ENCODE measurements at places on chromosomes 2 and 18.
A peak's percentile ranks its signal among the peaks of the same experiment; 100 is the strongest.

- DNase-seq, result no peak
These were observed 142.0 kb downstream of the PRKCE start for GRCh38 chr2:45793305-45793962.

DNA sequence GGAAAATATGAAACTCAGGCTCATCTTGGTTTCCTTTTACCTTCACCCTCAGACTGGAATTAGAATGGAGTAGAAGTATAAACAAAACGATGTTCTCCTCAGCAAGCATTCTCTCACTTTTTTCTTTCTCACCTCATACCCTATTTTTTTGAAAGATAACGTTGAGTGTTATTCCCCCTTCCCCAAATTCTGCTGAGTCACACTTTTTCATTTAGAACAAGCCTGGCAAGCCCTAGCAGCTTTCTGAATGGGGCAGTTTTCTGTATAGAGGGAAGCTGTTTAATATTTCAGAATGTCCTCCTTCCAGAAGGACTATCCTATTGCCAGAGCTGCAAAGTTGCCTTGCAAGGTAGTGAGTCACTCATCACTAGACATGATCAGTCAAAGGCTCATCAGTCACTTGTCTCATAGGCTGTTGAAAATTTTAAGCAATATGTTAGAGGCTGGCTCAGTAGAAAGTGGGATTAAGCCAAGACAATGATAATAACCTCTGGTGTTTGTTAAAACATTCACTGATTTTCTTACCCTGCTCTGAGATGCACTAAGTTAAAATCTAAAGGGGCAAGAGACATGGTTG is 416.1 kb downstream of the RNF144A start:
- no peak for DNase-seq

DNA sequence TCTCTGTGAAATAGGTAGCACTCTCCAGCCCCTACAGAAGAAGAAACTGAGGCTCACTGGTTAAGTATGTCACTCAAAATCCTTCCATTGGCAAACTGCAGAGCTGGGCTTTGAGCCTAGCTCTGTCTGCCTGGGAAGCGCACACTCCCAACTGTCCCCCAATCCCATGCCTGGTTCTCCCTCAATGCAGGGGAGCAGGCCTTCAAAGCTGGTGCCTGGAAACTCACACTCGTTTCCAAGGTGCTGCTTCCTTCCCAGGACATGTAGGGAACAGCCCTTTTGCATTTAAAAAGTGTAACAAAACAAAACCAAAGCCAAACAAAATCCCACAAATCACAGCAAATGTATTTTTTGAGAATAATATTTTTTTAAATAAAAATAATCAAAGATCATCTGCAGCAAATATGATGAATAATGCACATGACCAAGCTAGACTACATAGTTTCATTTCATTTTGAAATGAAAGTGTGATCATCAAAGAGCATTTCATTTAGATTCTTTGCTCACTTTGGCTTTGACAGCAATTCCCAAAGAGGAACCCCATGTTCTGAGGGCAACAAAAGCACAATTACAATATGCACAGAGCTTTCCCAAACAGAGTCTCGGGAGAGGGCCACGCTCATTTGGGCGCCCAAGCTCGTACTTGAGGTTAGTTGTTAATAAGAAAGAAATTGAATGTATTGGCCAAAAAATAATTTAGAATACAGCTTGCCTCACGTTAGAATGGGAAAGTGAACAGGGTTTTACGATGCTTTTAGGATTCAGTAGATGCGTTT is 96.7 kb upstream of the ACKR3 start:
- DNase-seq, result no peak

- no peak for DNase-seq
These were observed 984 bp upstream of the MSH2 start for GRCh38 chr2:47401789-47402554.

DNA sequence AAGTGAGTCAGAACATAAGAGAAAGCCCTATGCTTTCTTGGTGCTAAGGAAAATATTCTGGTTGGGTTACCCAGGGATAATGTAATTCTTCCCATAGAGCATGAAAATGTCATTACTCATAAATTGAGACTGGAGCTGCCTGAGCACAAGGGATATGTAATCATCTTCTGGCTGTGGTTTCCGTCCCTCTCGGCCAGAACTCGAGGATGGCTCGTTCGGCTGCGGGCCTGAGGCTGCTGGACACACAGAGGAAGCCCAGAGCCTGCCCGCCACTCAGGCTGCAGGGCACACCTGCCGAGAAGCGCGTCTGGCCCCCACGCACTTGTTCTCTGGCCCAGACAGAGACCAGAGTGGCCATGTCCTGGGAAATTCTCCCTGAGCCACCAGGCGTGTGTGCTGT is 104.9 kb downstream of the ASAP2 start:
- peak; percentile 68 for DNase-seq

DNA sequence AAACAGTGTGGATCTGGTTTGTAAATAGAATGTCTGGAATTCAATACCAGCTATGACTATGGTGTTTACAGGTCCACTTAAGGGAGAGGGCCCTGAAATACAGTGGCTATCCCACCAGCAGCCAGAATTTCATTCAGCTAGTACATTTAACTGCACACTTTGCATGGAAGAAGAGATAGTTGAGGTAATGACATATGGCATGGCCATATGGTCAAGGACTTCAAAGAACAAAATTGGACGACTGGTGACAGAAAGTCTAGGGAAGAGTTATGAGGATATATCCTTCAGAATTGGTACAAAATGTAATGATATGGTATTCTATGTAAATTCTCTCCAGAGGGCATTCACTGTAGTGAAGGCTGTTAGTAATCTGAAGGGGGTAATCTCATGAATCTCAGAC is 105.0 kb downstream of the IKZF2 start:
- DNase-seq, result no peak

- no peak for DNase-seq
These were observed 100.1 kb downstream of the THADA start for GRCh38 chr2:43495727-43496126.

DNA sequence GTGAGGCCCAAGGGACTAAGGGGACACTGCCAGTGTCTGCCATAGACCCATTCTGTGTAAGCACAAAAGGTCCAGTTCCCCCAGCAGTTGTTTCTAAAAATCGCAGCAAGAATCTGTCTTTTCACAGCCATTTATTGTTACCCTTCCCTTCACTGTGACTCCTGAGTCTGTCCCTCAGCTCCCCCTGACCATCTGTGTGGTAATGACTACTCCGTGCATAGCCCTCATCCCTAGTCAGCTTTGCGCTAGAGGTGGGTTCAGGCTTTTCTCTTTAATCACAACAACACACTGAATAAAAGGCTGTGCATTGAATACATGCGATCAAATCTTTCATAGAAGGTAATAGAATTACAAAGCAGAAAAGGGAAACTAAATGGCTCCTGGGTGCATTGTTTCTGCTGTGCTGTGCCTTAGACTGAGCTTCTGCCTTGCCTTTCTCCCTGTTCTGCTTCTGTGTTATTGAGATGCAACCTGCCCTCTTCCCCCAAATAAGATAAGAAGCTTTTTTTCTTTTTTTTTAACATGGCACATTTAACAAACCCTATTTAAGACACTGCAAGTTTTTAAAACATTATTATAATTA is 836.0 kb upstream of the CDH2 start:
- no peak for DNase-seq

GRCh38 chr2:70554338-70554892 is 789 bp upstream of the TGFA start:
- DNase-seq, result no peak

DNA sequence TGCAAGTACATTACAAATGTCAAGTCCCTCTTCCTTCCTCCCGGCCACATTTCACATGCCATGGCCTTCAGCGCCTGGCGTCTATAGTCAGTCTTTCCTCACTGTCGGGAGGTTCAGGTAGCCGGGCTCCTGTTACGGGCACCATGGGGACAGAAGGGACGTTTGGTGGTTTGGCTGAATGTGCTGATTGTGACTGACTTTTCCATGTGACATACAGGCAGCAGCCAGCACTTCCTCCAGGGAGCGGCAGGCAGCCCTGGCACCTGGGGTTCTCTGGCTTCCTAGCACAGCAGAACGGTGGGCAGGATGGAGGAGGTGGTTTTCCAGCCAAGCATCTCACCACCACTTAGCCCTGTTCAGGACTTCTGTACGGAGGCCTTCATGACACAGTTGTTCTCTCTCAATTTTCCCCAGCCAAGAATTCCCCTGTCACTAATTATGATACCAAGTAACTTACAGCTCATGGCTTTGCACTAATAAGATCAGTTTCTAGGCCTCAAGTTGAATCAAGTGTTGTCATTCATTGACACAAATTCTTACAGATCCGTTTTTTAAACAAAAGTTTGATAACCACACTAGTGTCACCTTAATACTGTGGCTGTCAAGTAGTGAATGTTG is 83.9 kb upstream of the REV1 start:
- no peak for DNase-seq

GRCh38 chr18:9449600-9450414 is 25.5 kb upstream of the RALBP1 start:
- no peak for DNase-seq

DNA sequence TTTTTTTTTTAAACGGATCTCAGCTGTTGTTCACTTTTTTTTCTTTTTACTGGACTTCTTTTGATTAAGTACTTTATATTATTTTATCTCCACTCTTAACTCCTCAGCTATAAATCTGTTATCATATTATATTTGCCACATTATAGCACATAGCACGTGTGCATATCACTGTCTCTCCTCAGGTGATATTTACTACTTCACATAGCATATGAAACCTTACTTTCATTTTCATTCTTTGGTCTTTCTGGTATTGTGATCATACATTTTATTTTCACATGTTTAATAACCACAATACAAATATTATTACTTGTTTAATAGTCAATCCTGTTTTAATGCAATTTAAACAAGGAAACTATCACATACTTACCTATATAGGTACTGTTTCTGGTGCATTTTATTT is 993.1 kb upstream of the TMEFF2 start:
- no peak for DNase-seq

- no peak for DNase-seq
These were observed 34.7 kb upstream of the MCFD2 start for GRCh38 chr2:46950314-46950713.
